ENCODE measurements at places on chromosomes 6 and 20.

- no peak for DNase-seq
Measured at GRCh38 chr6:45838996-45839395, 176.7 kb downstream of the CLIC5 start.

GRCh38 chr6:133637874-133638273, 251.0 kb upstream of the TCF21 start:
- no peak for DNase-seq

DNA sequence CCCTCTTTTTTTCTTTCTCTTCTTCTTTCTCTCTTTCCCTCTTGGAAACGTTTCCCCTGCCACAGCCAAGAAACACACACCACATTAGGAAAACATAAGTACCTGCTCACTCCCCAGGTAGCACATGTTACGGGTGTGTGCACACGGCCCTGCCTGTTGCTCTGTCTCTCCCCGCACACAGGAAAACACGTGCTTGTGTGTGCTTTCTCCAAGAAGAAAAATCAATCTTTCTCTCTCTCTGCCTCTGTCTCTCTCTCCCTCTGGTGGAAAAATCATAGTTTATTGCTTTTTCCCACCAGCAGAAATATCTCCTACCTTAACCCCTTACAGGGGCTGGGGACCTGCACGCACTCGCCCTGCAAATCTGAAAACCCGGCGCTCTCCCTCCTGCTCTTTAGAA, 102.3 kb downstream of the EDN3 start:
- no peak for DNase-seq

GRCh38 chr20:35839904-35840303, 68.1 kb downstream of the PHF20 start:
- no peak for DNase-seq

- DNase-seq, result no peak
Measured at GRCh38 chr6:68891419-68891818, 256.3 kb downstream of the ADGRB3 start.

GRCh38 chr6:100144991-100145390, 151.0 kb upstream of the MCHR2 start:
- DNase-seq, result no peak

- DNase-seq, result peak; percentile 44
Measured at GRCh38 chr20:17967521-17968365, 851 bp downstream of the SNX5 start.

DNA sequence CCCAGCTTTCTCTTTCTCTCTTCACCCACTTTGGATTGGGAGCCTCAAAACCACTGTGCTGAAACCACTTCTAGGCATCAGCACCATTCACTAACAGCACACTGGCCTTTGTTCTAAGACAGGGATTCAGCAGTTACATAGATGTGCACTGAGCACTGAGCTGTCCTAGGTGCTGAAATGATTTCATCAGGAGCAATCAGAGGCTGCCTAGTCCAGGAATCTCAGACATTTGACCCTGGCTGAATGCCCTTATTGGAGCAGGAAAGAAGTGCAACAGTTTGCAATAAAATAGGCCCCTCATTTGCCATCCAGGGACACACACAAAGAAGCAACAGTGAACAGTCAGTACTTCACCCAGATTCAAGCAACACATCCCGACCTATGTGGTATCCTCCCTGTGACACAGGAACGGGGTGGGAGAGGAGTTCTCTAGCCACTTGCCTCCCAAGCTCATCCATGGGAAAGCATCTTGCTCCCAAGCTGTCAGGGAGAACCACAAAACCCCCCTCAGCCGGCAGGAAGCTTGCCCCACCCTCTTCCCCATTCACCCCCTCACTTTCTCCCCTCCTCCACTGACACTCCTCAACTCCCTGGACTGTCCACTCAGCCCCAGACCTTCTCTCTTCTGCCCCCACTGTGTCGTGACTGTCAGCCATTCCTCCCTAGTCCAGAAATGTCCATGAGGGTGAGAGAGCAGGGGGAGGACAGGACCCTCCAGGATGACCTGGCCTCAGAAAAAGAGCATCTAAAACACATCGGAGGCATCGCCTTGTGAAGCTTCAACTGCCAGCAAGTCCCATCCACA, 304.4 kb downstream of the PREX1 start:
- peak; percentile 1 for DNase-seq

DNA sequence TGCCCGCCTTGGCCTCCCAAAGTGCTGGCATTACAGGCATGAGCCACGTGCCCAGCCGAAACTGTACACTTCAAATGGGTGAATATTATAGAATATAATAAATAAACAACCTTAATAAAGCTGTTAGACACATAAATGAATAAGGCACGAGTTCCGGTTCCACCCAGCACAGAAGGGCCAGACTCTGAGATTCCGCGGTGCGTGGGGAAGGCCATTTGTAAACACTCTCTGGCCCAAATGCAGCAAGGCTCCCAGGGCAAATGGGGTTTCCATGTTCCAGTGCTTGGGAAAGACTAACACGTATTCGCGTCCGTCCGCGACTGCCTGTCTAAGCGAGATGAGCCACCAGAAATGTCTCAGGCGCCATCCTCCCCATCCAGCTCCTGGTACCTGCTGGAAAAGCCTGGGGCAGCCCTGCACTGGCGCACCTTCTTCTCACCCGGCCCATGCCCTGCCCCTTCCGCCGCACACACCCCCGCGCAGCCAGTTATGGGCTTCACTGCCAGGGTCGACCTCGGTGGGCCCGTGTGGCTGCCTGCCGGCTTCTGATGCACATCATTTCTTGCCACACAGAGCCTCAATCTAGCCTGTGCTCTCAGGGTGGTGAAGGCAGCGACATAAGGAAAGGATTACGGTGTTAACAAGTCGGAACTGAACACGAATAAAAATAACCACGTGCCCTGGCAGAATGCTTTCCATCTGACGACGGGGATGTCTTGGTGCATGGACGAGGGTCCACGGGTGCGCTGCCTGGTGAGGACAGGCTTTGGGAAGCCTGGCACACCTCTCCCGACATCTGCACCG, 5.5 kb upstream of the LSM14B start:
- DNase-seq, result no peak

GRCh38 chr6:112337209-112337638, 9.9 kb upstream of the RFPL4B start:
- no peak for DNase-seq

DNA sequence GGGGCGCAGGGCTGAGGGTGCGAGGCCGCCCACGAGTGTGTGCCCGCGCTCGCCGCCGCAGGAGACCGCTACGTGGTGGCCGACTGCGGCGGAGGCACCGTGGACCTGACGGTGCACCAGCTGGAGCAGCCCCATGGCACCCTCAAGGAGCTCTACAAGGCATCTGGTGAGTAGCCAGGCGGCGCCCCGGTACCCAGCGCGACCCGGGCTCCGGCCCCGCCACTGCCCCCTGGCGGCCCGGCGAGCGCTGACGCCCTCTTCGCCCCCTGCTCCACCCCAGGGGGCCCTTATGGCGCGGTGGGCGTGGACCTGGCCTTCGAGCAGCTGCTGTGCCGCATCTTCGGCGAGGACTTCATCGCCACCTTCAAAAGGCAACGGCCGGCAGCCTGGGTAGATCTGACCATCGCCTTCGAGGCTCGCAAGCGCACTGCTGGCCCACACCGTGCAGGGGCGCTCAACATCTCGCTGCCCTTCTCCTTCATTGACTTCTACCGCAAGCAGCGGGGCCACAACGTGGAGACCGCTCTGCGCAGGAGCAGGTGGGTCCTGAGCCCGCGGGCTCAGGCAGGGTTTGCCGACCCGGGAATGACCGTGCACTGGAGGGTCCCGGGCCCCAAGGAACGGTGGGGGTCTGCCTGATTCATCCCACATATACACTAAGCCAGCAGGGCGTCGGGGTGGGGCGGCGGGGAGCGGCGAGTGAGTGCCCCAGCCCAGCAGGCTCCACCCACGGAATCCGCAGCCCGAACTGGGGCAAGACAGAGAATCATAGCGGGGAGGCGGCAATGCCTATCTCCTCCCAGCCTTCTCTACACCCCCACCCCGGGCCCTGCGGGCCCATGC, 17.4 kb downstream of the HSPA12B start:
- DNase-seq, result peak; percentile 25
